ENCODE measurements at places on chromosomes 7 and 10. TPM values are rescaled to one million over a fixed set of nuclear protein-coding genes. Genes with fewer than 3 reads are reported as not detected.

DNA sequence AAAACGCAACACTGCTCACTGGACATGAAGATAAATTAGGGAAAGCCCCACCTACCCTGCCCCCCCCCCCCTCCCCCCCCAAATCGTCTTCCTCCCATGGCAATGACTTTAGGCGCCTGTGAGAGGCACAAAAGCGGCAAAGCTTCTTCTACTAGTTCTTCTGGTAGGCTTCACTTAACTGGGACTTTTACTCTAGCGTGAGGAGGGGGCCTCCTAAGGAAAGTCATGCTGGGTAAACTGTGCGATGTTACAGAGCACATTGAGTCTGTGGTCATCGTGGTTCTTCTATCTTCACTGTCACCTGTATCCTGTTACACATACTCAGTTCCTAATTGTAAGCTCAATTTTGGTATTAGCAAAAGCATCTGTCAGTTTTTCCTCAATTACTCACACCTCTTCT lies 25.1 kb downstream of the HSPB1 start:
- no peak for DNase-seq

DNA sequence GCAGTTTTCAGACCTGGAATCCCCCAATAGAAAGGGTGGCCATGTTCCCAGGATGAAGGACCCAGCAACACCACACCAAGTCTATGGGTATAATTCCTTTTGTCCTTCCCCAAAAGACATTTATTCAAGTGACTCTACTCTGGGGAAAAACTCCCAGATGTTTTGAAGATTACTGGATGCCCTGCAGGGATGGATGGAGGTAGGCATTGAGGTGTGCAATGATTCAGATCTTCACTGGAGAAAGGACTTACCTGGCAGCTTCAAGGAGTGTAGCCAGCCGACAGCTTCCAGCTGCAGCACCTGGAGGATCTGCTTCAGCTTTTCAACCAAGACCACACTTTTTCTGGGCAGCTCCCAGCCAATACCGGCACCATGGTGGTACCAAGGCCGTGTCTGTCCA lies 172.0 kb downstream of the BAMBI start:
- DNase-seq = no peak

The EBF3 gene
- 44.4 TPM for total RNA-seq

GRCh38 chr7:108404509-108405420 lies 51.5 kb downstream of the NRCAM start:
- no peak for DNase-seq

DNA sequence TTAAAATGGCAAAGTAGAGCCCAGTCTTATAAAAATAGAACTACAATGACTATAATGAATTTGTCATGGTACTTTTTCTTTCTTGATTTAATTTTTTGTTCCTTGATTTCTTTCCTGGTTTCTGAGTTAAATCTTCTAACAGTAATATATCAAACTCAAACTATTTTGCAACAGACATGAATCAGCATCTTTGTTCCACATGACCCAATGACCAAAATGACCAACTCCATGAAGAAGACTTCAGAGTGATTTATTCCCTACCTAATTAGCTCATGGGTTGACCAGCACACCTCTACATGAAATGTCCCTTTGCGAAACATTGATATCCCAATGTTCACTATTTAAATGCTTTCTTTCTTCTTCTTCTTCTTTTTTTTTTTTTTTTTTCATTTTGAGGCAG lies 30.9 kb downstream of the NMT2 start:
- no peak for DNase-seq

GRCh38 chr7:131899271-131900030 lies 343.0 kb upstream of the PODXL start:
- DNase-seq = no peak

The AKR1B1 gene
- total RNA-seq = 78.2 TPM

GRCh38 chr7:66150471-66150870 lies 35.8 kb downstream of the CRCP start:
- DNase-seq = no peak

DNA sequence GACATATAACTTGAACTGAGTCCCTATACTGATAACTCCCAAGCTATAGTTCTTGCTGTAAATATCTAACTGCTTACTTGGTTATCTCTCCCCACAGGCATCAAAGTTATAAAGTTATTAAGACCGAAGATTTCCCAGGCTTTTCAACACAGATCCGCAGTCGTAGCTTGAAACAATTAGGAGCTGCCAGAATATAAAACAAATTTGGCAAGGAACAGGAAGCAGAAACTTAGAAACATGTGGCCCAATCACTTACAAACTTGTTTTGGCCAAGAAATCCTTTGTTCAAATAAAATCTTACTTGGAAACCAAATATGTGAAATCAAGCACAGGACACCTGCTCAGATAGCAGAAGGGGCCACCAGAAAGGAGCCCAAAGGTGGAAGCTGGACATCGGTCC lies 9.0 kb downstream of the SLC16A12 start:
- DNase-seq = peak; percentile 50

DNA sequence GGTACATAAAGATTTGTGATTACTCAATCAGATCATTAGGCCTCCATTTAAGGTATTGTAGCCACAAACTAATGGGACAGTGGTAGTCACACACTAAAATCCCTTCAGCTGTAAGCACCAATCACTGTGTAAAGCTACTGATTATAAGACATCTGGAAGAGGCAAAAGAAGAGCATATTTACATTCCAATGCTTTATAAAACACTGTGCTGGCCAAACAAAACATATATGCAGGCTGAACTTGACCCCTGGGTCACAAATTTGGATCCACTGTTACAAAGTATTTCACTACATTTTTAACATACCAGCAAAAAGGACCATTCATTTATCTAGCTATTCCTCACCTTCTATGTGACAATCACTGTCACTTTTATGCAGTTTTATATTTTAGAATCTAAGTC lies 41.4 kb upstream of the ANLN start:
- DNase-seq = peak; percentile 12

The NUTM2E gene
- 0.41 TPM for total RNA-seq

GRCh38 chr10:91907033-91907594 lies 2.2 kb downstream of the FGFBP3 start:
- DNase-seq = no peak

GRCh38 chr7:27410812-27411544 lies 168.4 kb downstream of the EVX1 start:
- DNase-seq = no peak

- peak; percentile 26 for DNase-seq
Observed at GRCh38 chr10:51244309-51244708, 170.0 kb downstream of the PRKG1 start.

The CALCR gene
- total RNA-seq = 7.0 TPM

- no peak for DNase-seq
Observed at GRCh38 chr10:90784771-90785170, 73.1 kb downstream of the HTR7 start.

- DNase-seq = no peak
Observed at GRCh38 chr7:2490181-2490651, 14.0 kb upstream of the GRIFIN start.

DNA sequence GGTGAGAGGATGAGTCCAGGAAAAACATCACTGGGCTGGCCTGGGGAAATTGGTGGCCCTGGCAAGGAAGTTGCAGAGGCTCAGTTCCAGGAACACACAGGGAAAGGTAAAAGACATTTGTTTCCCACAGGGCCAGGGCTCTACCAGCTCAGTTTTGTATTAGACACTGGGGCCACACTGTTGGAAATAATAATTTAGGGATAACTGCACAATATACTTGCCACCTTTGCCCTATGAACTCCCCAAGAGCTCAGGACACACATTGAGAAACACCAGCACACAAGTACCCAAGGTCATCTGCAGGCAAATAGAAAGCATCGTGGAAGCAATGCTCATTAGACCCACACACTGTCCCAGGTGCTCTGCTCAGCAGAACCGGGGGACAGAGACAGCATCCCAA lies 617.6 kb downstream of the PTPRN2 start:
- DNase-seq = no peak

DNA sequence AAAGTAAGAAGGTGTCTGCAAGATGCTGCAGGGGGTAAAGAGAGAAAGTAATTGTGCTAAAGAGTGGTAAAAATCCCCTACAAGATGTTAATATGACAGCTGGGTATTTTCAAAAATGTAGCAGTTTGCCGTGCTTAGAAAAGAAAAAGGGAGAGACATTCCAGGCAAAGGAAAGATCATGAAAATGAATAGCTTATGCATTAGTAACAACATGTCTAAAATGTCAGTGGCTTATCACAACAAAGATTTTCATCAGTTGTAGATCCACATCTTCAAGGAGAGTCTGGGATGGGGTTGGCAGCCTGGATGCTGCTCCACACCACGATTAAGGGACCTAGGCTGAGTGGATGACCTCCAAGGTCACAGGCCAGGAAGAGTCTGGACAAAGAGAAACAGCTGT lies 920.9 kb downstream of the GRID1 start:
- no peak for DNase-seq

DNA sequence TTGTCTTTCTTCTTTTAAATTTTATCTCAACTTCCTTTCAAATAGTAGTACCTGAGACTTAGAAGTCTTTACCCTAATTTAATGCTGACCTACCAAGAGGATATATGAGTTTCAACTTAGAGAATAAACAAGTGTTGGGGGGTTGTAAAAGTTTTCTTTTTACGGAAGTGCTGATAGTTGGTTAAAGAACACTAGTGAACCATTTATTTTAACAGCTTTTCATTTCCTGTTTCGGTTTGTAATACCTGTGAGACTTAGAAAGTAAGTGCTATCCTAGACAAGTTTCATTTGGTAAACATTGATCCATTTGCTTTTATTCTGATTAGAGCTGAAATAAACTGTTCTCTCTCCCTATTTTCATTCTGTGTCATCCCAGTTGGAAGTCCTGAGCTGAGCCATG lies 683.1 kb upstream of the SORCS1 start:
- DNase-seq = no peak

DNA sequence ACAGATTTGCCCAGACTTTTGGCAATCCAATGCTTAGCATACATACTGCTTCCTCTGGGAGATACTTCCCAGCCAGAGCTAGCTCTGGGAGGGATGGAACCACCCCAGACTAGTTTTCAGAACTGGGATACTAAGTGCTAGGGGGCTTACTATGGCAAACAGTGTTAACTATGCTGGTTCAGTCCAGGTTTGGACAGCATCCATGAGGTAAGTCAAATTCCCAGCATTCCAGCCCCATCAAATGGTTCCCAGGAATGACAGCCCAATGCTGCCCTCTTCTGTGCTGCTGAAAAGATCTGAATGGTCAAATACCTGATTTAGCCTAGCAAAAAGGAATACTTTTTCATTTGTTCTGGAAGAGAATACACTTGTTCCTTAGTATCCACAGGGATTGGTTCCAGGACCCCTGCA lies 141.7 kb upstream of the CCDC6 start:
- DNase-seq = peak; percentile 23

Measured in tongue (tissue), 3 donors.